Mesenteric fat pad (tissue), 1 donor: ENCODE measurements at places on chromosomes 7 and 10.

- DNase-seq: no peak
Measured at GRCh38 chr7:22663721-22664120, 63.3 kb upstream of the IL6 start.

DNA sequence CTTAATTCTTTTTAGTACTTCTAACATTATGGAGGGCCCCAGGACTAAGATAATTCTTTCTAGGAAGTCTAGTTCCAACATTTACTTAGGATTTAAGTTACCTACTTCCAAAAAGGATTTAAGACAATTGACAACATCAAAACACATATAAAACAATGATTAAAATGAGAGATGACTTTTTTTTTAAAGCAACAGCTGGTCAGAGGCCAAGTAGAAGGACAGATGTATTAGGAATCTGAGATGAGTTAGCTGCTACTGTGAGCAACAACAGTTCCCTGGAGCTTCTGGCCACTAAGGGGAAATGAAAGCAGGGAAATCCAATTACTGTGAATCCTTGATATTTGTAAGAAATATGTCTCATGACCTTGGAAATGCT is 222.3 kb downstream of the PHTF2 start:
- no peak for DNase-seq

- DNase-seq: no peak
Measured at GRCh38 chr7:116027786-116028185, 2.8 kb downstream of the TFEC start.

DNA sequence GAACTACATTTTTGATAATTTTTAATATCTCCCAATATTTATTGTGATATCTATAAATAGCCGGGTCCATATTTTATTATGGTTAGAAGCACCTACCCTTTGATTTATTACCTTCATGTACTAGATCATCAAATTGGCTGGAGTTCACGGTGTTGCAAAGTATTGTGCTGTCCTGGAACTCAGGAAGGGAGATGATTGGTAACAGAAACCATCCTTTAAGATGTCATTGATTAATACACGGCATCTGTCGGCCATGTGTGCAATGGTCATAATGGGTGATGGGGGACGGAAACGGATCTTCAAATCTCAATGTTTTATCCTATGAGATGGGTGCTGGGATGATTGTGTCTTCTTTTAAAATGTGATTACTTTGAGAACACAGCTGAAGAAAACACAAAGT is 157.0 kb downstream of the NEBL start:
- DNase-seq: no peak

- DNase-seq: no peak
Measured at GRCh38 chr7:105806592-105807447, 69.6 kb downstream of the ATXN7L1 start.

DNA sequence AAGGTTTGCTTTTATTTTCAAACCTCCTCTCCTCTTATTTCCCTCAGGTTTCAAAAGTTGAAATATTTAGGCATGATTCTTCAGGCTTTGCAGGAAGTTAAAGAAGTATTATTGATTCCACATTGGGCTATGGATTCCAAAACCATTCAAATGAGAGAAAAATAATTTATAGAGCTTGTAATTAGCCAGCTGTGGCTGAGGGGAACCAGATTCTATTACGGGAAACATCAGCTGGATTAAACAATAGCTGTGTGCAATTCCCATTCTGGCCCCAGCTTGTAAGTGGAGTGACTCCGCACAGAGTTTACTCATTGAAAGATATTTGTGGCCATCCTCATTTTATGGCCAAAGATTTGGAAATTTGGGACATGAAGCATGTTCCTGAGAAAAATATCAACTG is 77.0 kb upstream of the PHYHIPL start:
- no peak for DNase-seq

DNA sequence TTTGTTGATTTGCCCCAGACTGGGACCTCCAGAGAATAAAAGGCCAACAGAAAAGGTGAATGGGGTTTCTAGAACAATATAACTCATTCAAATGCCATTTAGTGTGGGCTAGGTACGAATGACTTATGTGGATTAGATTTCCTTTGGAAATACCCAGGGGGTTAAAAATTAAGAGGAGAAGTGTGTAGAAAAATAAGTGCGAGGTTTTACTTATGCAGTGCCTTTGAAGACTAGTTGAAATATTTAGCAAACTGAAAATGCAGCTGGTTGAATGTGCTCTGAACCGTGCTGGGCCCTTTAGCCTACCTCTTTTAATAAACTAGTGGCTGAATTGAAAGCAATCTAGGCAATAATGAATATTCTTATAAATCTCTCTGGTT is 180.6 kb downstream of the LRMDA start:
- DNase-seq: no peak

DNA sequence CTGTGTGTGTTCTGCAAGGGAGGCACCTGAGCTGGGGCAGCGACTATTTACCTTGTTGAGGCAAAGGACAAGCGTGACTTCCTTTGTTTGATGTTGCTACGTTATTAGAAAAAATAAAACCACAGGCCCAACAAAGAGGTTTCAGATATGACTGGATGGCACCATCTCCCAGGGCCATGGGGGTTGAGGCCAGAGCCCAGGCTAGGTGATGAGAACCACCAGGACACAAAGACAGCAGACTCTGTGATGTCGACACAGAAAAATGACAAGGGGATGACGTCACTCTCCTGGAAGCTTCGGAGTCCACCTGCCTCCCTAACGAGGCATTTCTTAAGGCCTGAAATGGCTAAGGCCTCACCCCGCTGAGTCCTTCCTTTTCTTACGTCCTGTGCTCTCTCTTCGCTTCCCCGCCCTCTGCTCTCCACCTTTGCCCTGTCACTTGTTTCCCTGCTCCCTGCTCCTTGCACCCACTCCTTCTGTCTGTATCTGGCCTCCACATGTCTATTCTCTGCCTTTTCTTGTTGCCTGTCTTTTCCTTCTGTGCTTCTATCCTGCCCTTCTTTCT is 83.0 kb upstream of the ADRB1 start:
- no peak for DNase-seq

- no peak for DNase-seq
Measured at GRCh38 chr7:80529362-80529761, 17.5 kb upstream of the GNAT3 start.

DNA sequence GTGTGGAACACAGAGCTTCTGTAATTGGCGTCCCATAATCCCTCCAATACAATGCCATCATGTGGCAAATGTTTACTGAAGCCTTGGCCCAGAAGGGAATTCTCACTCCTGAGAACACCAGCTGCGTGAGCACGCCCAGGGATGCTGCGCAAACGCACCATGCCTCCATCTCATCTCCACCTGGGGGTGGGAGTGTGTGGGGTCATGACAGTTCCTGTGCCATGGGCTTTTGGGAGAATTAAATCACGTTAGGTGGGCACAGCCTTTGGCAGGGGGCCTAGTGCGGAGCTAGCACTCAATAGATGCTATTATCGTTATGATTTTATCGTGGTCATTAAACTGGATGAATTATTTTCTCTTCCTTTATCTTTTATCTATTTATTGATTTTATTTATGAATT is 15.8 kb downstream of the WDFY4 start:
- DNase-seq: no peak

GRCh38 chr7:150363872-150364271 is 4.8 kb upstream of the REPIN1 start:
- no peak for DNase-seq

DNA sequence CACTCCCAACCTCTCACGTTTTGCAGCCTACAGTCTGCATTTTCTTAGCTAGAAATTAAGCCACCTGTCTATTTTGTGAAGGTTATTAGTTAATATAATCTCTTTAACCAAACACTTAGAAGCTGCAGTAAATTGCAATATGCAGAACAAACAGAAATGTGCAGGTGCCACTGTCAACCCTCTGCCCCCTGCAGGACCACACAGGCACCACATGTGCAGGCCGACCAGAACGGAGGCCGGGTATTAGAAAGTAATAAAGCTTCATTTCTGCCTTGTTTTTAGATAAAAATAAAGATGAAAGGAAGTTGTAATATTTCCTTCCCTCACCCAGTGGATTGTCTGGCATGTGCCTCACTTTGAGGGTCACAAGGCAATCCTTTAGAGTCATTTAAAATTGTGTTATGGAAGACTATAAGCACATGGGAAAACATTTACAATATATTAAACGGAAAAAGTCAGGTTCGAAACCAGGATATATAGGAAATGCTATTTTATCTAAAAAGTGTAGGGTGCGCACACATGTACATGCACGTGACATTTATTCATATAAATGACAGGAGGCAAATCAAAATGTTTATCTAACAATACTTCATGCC is 158.2 kb downstream of the ARHGAP12 start:
- no peak for DNase-seq

DNA sequence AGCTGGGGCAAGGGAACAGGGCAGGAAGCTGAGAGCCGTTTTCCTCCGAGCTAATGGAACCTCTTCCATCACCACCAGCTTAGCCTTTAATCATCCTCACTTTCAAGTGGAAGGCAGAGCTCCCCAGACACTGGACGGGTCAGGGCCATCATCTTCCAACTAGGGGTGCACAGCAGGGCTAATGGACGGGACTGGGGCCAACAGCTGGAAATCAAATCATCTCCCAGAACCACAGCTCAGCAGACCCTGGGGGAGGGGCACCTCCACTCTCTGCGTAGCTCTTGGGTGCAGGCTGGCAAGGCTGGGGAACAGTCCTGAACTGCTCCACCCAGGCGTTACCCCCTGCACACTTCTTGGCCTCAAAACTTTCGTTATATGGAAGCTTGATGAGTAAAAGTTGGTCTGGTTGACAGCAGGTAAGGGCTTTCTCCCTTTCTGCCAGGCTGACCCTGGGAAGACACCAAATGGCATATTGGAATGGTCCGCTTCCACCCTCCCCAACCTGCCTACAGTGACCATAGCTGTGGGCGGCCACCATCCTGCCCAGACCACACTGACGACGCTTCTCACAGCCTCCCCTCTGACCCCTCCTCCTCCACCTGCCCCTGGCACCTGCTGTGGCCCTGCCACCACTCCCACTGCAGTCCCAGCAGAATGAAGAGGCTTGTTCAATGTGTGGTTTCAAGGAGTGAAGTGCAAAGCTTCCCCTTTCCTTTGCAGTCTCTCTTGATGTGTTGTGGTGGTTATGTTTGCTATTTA is 51.7 kb upstream of the RET start:
- no peak for DNase-seq

DNA sequence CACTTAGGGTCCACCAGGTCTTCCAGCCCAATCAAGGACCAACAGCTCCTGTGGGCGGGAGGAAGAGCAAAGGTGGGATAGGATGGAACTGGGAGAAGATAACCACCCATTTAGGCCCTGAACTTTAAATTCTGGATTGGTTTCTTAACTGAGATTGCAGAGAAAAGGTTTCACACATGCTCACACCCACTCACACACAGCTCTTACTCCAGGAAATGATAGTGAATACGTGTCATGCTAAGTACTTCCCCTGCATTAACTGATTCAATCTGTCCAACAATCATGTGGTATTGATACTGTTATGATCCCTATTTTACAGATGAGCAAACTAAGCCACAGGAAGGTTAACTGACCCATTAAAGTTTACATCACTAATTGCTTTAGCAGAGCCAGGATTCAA is 4.6 kb upstream of the CYP3A4 start:
- no peak for DNase-seq

- DNase-seq: no peak
Measured at GRCh38 chr7:90951986-90952954, 312.0 kb upstream of the FZD1 start.

DNA sequence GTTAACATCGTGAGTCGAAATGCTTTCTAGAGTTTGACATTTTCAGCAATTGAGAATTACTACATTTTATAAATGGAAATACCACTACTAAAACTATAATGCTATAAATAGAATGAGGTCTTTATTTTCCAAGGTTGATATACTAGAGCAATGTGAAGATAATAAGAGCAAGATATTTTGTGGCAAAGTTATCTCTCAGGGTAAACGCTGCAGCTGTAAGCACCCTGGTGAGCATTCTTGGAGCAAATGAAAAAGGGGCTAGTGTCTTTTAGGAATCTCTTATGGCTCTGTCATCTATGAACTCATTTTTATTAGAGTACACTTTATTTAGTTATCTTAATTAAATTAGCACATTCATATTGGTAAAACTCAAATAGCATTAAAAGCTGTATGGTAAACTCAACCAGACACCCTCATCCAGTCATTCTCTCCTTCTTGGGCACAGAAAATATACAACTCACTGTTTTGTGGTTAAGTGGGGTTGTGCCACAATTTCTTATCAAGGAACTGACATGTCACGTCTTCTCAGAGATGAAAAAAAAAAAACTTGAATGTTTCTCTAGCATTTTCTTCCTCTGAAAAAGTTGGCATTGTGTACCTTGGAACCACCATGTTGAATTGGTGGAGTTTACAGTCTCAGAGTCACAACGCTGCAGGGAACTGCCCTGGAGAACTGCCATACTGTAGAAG is 289.5 kb upstream of the PFKP start:
- DNase-seq: no peak

DNA sequence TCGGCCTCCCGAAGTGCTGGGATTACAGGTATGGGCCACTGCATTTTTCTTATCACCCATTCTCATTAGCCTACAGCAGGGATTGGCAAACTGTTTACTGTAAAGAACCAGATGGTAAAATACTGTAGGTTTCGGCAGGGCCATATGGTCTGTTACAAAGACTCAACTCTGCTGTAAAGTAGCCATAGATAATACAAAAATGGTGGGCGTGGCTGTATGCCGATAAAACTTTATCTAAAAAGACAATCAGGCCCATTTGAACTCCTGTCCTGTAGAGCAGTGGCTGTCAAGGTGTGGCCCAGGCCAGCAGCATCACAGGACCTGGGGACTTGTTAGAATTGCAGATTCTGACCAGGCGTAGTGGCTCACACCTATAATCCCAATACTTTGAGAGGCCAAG is 134.3 kb downstream of the CUX1 start:
- no peak for DNase-seq

DNA sequence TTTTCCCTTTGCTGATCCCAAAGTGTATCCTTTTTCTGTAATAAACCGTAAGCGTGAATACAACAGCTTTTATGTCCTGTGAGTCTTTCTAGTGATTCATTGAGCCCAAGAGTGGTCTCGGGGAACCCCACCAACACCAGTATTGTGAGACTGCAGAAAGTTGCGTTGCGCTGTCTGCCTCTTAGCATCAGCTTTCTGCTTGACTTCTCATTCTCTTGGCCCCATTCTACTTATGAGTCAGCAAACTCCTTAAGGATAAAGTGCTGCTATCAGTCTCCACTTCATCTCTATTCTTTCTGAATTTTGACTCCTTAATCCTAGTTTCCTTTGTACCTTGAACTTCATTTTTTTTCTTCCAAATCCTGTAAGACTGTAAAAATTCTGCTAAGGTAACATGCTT is 184.3 kb upstream of the MBL2 start:
- no peak for DNase-seq

GRCh38 chr10:104101902-104102301 is 16.2 kb upstream of the COL17A1 start:
- no peak for DNase-seq

GRCh38 chr7:96315125-96315512 is 6.8 kb downstream of the SLC25A13 start:
- DNase-seq: no peak

GRCh38 chr7:86956567-86956966 is 102.9 kb downstream of the ELAPOR2 start:
- DNase-seq: no peak

DNA sequence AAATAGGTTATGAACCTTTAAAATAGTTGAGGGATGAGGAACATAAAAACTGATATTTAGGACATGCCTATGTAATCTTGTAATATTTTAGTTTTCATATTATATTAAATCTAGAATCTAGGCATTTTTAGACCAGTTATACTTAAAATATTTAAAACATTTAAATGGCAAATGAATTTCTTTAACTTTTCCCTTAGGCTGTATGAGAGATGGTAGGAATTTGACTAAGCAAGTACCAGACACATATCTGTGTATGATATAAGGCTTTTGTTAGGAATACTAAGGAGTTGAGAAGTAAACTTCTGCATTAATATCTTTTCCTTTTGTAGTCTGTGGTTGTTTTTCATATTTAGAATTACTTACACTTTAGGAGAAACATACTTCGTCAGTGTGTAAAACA is 25.1 kb downstream of the SEPTIN7 start:
- no peak for DNase-seq
